Putamen (tissue), 1 donor: ENCODE measurements at places on chromosomes 5 and 9.

- DNase-seq: no peak
These were observed 573.1 kb downstream of the TLE4 start for GRCh38 chr9:80144856-80145255.

DNA sequence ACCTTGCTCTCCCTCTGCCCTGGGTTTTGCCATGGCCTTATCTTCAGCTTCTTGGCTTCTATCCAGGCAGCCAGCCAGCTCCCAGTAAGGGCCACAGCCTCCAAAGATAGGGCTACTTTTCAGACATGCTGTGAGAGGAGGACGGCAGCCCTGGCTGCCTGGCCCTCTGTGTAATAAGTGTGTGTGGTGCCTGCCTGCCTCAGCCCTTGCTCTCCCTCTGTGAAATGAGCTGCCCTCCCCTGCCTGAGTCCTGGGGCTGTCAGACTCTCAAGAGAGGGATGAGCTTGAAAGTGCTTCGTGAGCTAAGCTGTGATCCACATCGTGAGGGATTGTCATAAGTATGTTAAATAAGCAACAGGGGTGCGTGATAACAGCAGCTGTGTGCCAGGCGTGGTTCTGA, 8.1 kb downstream of the NDST1 start:
- DNase-seq: no peak

DNA sequence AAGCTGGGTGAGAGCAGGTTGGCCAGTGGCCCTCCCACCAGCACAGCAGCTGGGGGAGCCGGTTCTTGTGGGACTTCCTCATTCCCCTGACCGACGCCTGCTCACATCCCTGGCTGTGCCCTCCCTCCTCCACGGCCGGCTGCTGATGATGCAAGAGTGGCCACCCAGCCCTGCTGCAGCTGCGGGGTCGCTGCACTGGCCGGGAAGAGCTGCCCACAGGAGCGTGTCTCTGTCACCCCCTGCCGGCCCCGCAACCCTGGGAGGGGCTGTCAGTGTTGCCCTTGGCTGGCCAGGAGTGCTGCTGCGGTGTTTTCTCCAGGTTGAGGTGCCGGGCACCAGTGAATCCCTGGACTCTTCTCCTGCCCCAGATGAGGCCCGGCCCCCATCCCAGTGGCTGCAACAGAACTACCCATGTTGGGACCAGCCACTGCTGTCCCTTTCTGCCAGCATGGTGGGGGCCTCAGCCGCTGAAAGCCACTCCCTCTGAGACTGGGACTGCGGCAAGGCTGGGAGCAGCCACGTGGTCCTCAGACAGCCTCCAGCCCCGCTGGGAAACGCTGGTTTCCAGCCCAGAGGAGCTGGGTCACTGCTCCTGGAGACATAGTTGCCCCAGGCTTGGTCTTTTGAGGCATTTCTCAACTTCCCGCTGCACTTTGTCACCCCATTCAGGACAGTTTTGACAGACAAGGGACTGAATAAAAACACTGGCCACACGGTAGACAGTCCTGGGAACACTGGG, 739 bp downstream of the CARD9 start:
- DNase-seq: no peak

DNA sequence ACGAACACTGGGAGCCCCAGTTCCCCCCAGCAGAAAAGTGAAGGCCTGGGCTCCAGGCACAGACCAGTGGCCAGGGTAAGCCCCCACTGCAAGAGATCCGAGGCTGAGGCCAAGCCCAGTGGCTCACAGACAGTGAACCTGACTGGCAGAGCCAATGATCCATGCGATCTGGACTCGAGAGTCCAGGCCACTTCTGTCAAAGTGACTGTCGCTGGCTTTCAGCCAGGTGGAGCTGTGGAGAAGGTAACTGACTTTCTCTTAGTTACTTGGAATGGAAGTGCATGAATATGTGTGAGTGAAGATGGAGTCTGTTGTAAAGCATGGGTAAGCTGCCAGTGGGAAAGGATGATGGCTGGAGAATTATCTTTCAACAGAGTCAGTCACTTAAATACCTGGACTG, 99.7 kb downstream of the GOLPH3 start:
- DNase-seq: no peak

DNA sequence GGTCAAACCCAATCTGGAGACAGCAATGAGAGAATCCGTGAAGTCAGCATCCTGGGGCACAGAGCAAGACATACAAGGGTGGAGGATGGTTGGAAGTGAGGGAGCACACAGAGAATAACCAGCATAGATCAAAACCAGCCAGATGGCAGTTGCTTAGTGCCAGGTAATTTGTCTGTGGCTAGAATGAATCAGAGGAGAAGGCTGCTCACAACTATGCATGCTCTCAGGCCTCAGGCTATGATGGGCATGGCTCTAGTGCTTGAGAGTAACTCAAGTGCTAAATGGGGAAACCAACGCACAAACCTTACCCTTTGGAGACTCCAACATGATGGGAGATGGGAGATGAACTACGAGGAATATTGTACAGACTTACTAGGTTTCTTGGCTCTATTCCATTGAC, 160.8 kb downstream of the DMRT2 start:
- DNase-seq: no peak

DNA sequence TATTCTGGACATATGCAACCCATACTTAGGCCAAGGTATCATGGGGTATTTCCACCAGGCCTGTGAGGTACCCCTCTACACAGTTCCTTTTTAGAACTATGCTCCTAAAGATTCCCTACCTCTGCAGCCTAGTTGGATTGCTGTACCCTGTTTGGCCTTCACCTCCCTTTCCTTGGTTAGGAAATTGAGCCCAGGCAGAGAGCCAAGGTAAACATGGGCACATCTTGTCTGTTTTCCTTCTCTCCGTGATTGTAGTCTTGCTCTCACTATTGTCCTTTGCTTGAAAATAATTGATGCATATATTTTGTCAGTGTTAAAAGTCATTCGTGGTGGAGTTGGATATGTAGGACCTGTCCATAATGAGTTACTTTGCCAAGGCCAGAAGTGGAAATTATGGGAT, 26.7 kb downstream of the BDP1 start:
- no peak for DNase-seq

GRCh38 chr5:10049858-10050455, 199.7 kb downstream of the ATPSCKMT start:
- no peak for DNase-seq

GRCh38 chr5:37792975-37793631, 46.7 kb downstream of the GDNF start:
- DNase-seq: no peak

GRCh38 chr9:4366591-4367330, 66.9 kb upstream of the GLIS3 start:
- peak; percentile 75 for DNase-seq

DNA sequence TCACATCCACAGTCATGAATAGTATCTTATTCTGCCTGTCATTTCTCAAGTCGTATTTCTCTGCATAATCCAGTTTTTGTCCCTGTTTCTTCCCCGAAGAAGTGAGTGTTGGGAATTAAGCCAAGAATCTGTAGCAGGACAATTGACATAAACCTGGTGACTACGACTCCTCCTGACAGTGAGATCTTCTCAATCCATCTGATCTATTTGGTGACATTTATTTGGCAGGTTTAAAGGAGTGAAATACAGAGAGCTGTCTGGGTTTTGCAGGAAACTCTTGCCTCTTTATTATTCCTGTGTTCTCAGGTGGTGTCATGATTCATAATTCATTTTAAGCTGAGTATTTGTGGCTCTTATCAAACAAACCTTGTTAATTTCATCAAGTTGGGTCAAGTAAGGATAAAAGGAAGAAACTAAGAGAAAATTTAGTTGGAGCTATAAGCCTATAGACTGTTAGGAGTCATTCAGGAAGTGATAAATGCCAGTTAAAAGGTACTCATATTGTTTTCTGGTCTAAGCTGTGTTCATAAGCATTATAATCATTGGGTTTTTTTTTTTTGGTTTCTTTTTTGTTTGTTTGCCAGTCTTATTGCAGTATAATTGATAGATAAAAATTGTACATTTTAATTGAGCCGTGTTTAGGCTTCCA, 95.9 kb upstream of the PCSK1 start:
- peak; percentile 42 for DNase-seq

DNA sequence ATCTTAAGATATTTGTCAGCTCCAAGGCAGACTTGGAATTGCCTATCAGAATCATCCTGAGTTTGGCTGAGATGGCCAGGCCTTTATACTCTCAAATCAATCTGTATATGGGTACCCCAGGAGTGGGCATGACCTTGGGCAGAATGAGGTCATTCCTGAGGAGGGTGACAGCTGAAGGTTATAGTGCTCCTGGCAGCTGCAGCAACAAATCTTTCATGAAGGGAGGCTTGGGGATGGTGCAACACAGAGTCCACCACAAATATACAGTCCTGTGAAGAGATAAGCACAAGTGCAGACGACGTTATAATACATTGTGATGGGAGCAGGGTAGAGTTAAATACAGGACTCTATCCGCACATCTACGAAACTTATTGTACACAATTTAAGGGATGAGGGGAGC, 21.1 kb upstream of the TRIO start:
- DNase-seq: no peak

- DNase-seq: no peak
These were observed 147.0 kb downstream of the PAM start for GRCh38 chr5:102902135-102902448.

DNA sequence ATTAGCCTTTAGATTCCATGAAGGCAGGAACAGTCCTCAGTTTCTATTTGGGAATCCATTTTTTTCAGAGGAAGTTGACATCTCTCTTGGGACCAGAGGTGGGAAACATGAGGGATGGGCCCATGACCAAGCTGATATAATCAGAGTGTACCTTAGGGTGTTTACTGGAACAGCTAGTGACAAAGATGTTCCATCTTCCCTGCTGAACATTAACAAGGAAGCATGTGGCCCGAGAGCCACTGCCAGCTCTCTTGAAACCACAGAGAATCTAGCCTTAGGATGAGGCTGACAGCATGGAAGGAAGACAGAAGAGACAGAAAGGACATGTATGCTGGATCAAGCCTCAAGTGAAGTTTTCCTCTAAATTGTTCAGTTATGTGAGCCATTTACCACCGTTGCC, 16.0 kb downstream of the AQP3 start:
- DNase-seq: no peak

- no peak for DNase-seq
These were observed 1446.4 kb upstream of the WWC1 start for GRCh38 chr5:166845044-166845443.

DNA sequence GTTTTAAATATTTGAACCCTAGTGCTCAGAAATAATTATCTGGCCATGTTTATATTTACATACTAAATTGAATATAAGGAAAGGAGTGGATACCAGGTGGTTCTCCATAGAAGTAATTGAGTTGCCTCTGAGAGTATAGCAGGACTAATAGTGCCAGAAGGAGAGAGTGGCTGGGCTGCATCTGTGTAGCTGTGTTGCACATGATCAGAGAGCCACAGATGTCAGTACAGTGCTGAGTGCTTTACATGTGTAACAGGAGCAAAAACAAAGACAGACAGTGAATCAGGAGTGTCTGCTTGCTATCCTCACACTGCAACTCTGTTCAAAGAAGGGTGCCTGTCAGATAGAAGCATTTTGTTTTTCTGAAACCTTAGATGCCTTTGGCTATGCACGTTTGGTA, 353.9 kb upstream of the PAPPA start:
- DNase-seq: no peak

DNA sequence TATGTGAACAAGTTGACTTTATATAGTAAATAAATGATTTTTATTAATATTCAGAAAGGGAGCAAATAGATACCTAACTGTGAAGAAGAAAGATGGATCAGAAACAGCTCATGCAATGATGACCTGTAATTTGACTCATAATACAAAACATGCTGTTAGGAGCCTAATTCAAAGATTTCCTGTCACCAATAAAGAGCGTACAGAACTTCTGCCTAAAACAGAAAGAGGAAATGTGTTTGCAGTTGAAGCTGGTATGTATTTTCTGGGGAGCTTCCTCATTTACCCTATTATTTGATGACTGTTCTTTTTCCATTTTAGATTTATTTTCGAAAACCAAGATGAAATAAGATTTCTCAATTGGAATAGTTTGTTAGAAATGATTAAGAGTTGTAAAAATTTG, 11.4 kb downstream of the YTHDC2 start:
- DNase-seq: no peak

GRCh38 chr5:151258201-151258611, 5.2 kb downstream of the GM2A start:
- DNase-seq: no peak

DNA sequence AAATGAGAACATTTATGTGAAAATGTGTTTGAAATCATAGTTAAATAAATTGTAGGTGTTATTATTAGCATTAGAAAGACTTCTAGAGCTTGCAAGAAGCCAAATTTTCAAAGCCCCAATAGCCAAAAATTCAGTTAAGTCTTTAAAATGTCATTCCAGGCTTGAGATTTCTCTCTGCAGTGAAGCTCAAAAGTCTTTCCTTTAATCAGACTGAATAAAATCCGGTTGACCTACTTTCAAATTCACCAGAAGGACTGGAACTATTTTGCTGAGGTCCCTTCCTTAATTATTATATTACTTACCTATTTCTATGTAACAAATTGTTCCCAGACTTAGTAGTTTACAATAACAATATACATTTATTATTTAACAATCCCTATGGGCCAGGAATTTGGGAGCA, 112.2 kb upstream of the TRPM3 start:
- DNase-seq: no peak

DNA sequence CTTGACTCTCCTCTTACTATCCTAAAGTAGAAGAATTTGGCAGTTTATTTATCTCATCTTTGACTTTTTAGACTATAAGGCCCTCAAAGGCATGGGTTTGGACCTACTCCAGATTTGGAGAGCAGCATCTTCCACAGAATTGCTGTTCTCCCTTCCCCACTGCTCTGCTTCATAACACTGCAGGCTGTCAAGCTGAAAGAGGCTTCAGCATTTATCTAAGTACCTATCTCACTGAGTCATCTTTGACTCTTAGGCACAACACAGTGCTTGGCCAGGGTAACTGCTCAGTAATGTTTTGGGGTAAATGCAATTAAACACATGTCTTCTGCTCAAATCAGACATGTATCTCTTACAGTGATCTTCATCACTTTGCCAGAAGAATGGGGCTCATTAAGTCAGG, 60.6 kb downstream of the GRIN3A start:
- no peak for DNase-seq

DNA sequence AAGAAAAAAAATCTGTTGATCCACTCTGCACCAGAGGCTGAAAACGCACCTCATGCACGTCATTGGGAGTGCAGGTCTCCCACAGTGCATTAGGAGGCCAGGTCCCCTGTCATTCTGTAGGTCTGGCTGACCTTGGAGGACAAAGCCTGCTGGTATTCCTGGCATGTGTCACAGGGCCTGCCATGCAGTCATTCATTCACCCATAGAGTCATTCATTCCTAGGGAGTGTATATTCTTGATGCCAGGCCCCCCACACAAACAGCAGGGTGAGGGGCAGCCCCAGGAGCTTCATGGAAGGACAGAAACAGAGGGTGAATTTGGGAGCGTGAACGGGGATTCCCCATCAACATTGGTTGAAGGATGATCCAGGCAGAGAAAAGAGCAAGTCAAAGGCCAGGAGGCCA, 2.2 kb downstream of the GBGT1 start:
- DNase-seq: no peak
